ENCODE measurements at places on chromosomes 4 and X.

DNA sequence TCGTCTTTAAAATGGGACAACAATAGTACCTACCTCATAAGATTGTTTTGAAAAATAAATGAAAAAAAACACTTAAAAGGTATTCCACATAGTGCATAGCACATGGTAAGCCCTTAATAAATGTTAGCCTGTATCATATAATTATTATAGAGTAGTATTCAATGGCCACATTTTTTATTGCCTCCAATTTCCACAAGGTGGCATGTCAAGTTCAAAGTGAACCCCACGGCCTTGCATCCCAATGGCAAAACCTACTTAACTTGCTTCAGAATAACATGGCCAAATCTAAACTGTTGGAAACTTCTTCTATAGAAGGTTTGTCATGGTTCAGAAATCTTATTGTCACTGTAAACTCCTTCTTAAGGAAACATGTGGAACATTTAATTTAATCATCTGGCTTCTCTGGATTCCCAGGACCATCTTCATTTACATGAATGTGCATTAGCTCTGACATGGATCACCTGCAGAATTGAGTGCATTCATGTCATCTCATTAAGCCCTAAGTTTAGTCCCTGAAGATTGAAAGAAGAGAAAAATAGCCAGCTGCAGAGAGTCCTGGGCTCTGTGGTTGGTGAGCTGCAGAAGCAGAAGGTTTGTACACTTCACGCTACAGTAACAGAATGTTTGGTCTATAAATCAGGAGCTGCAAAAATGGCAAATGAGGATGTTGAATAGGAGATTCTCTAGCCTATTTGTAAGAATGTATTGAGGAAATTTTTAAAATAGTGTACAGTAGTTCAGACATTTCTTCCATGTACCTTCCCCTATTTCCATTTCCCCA lies 61.0 kb downstream of the ANXA3 start:
- DNase-seq: no peak

- no peak for DNase-seq
Observed at GRCh38 chr4:33085709-33086108, 2365.5 kb downstream of the PCDH7 start.

DNA sequence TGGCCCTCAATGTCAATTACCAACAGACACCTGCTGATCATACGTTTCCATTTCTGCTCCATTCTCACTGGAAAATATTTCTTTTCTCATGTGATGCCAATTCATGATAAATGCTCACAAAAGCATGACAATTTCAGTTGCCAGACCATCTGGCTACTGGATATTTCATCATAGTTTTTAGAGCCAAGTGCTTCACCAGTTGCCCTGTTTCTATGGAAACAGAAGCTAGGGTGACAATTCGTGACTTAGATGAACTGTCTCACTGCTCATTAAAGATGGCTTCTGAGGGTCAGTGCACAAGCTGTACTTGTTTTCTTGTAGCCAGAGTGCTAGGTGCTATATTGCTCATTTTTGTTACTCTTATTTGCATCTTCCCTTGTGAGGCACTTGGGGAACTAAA lies 184.9 kb downstream of the COMMD8 start:
- no peak for DNase-seq

DNA sequence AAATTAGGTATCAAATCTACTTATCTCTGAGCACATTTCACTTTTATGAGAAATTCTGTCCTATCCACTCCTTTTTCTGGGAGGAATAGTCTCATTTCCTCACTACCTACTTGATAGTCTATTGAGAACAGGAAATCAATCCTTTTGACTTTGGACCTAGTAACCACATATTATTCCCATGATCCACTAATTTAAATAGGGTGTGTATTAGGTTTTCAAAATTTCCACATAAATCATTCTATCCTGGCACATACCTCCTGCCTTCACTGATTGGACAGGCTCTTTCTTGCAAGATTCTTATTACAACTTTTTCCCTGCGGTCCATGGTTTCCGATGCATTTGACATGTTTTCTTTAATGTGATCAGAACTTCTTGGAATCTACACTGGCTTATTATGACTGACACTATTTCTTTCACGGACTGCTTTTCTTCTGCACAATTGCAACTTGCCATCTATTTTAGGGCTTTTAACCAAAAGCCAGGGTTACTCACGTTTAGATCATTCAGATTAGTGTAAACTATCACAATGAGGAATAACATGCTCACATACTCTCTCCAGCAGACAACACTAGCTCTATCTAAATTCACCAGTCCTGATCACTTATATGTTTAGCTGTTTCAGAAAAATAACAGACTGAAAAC lies 419.9 kb upstream of the SLIT2 start:
- no peak for DNase-seq

GRCh38 chrX:111731351-111731750 lies 50.4 kb downstream of the ALG13 start:
- DNase-seq: no peak

DNA sequence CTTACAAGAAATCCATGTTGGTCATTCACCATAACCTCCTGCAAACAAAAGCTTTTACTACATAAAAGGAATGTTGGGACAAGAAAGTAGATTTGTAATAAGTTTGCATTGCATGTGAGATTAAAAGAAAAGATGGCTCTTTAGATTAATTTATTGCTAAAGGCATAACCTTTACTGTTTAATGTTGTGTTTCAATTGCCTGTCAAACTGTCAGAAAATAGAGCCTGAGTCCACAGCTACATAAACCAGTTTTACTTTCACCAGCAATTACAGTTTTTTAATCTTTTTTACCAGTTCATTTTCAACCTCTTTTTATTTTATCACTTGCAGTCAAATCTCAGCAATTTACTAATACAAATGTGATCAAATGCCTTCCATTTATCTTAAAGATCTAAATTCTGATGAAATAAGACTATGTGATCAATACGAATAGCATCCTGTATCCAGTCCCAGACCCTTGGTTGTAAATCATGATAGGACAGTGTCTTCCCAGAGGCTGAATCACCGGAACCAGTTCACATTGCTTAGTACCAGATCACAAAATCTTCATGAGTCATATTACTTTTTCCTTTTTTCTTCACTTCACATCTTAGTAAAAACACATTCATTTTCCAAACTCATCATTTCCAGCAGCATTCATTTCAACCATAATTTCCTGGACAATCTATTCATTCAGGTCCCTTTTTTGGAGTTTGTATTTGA lies 95.4 kb upstream of the FRG1 start:
- no peak for DNase-seq

DNA sequence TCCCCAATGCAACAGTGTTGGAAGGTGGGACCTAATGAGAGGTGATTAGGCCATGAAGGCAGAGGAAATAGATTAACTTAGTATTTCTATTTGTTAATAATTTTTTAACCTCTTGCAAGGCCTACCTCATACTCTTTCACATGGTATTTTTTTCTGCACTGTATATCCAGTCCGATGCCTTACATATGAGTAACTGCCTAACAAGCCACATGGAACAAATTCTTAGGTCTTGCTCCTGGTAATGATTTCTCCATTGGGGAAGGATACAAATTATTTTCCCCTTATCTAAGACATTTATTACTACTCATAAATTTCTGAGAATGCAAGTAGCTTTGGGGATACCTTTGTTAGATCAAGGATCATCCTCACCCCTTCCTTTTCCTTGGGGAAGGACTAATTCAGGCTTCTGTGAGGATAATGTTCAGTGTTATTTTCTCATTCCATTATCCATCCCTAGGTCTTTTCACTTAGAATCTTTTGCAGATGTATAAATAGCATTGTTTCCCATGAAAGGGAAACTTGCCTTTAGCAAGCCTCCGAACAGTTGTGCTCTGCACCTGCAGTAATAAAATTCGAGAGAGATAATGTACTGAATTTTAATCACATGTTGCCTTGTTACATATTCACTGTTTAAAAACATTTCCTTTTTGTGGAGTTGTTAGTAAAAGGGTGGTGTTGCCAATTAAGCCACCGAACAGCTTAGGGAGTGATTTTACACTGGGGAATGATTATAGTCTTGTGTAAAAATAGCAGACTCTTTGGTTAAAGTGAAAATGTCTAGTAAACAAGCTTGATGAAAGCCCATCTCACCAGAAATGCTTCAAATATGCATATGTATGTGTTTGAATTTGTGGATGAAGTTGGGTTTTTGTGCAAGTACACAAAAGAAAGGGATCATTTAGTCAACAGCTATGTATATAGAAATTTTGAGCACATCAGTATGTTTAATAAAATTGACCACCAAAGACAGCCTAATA lies 89.9 kb downstream of the CFAP299 start:
- DNase-seq: no peak

GRCh38 chrX:106862972-106863688 lies 40.0 kb downstream of the RIPPLY1 start:
- peak; percentile 18 for DNase-seq

- no peak for DNase-seq
Observed at GRCh38 chr4:99652596-99653436, 4.8 kb downstream of the C4orf54 start.

DNA sequence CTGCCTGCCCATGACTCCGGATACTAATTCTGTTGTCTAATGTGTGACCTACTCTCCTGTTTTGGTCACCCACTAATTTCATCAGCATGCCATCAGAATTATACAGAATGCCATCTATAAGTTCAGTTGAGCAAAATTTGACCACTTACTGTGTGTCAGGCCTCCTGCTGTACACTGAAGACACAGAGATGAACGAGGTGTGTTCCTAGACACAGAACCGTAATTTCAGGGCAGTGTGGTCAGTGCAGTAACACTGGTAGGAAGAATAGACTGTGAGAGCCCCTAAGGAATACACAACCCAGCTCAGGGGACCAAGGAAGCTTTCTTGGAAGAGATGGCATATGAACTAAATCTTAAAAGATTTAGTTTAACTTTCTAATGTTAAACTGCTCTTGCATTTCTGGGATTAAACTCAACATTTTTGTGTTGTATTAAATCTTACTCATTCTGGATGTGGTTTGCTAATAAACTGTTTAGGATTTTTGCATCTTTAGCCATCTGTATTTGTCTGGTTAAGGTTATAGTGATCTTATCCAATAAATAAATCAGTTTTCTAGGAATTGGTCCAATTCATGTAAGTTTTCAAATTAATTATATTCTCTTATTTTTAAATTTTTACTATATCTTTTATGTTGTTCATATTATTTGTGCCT lies 34.3 kb downstream of the KANTR start:
- DNase-seq: no peak

- no peak for DNase-seq
Observed at GRCh38 chr4:33746979-33747378, 2497.3 kb downstream of the ARAP2 start.

DNA sequence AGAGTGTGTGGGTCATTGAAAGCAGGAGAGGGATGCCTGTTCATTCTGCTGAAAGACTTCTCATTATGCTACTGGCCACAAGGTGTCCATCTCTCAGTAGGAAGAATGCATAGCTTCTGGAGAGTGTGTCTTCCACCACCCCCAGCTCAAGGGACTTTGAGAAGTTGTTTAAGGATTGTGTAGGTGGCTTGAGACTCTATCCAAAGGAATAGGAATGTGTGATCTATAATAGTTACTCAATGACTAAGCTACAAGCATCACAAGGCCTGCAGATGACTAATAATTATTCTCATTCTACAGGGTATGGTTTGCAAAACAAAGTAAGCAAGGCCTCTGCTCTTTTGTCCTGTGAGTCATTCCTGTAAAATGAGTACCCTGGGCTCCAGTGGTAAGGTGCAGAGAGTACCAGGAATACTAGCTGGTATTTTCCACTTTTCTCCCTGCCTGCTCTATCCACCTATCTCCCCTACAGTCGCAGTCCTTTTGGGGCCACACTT lies 279.8 kb upstream of the BOD1L1 start:
- no peak for DNase-seq

GRCh38 chr4:101081695-101082369 lies 265.5 kb downstream of the PPP3CA start:
- DNase-seq: no peak

- peak; percentile 47 for DNase-seq
Observed at GRCh38 chr4:3305610-3306371, 13.0 kb downstream of the RGS12 start.

- DNase-seq: no peak
Observed at GRCh38 chr4:184756399-184756798, 22.5 kb upstream of the CENPU start.

DNA sequence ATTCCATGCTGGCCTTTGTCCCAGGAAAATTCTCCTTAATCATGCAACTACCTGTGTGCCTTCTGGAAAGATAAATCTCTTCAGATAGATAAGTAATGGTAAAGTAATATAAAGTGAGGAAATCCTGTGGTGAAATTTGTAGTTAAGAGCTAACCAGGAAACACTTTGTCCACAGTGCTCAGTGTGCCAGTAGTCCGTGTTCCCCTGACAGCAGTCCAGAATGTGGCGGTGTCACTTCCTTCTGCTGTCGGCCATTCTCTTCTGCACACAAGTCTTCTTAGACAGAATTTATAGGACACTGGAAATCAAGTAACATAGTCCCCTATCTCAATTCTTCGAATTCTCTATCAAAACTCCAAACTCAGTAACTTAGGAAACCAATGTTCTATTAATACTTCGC lies 5.7 kb upstream of the CXXC4 start:
- peak; percentile 12 for DNase-seq

- DNase-seq: no peak
Observed at GRCh38 chrX:23752740-23753415, 9.8 kb upstream of the ACOT9 start.

- DNase-seq: no peak
Observed at GRCh38 chrX:7362111-7362510, 214.2 kb upstream of the PUDP start.

DNA sequence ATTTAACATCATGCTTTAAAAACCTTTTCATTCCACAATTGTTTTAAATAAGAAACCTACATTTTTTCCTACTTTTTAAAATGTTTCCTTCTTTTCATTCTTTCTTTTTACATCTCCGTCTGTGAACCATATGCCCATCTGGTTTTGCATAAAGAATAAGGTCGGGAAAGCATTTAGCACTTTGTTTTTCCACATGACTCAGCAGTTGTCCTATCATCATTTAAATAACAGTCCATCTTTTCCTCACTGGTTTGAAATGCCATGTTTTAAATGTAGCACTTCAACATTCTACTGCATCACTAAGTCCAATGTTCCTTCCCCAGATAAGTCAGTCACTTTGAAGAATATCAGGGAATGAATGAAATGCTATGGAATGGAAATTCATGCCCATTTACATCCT lies 128.4 kb downstream of the SH3RF1 start:
- no peak for DNase-seq

DNA sequence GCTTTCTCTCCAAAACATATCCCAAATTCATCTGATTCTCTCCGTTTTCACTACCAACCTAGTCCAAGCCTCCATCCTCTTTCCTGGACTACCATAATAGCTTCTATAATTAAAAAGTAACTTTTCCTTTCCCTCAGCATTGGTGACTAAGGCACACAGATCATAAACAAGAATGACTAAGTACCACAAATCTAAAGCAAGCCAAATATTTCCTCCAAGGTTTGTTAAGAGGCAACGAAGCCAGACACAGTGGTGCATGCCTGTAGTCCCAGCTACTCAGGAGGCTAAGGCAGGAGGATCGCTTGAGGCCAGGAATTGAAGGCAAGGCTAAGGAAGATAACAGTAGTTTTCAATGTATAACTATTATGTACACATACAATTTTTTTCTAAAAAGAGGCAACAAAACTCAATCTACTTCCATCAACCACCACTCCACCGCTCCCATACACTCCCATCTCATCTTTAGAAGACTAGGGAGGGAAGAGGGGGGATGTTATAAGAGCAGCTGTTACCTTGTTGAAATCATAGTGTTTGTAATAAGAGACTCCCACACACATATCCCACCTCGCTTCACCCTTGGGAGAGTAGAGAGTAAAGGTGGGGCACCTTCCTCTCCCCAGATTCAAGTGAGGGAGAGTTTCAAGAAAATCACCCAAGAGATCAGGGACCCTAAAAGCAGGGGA lies 4.2 kb upstream of the JCHAIN start:
- no peak for DNase-seq

GRCh38 chrX:109966246-109966645 lies 36.7 kb upstream of the TMEM164 start:
- no peak for DNase-seq

Data from endothelial cell (in vitro differentiated cells).